ENCODE measurements at places on chromosomes 5 and 9. TPM values are rescaled to one million over a fixed set of nuclear protein-coding genes. Genes with fewer than 3 reads are reported as not detected.

C1QTNF2 gene
- total RNA-seq, result not detected

INSL6 gene
- not detected for total RNA-seq

SPATA31A3 gene
- total RNA-seq, result not detected

SVEP1 gene
- total RNA-seq, result 0.03 TPM

TMEM252 gene
- not detected for total RNA-seq

DNA sequence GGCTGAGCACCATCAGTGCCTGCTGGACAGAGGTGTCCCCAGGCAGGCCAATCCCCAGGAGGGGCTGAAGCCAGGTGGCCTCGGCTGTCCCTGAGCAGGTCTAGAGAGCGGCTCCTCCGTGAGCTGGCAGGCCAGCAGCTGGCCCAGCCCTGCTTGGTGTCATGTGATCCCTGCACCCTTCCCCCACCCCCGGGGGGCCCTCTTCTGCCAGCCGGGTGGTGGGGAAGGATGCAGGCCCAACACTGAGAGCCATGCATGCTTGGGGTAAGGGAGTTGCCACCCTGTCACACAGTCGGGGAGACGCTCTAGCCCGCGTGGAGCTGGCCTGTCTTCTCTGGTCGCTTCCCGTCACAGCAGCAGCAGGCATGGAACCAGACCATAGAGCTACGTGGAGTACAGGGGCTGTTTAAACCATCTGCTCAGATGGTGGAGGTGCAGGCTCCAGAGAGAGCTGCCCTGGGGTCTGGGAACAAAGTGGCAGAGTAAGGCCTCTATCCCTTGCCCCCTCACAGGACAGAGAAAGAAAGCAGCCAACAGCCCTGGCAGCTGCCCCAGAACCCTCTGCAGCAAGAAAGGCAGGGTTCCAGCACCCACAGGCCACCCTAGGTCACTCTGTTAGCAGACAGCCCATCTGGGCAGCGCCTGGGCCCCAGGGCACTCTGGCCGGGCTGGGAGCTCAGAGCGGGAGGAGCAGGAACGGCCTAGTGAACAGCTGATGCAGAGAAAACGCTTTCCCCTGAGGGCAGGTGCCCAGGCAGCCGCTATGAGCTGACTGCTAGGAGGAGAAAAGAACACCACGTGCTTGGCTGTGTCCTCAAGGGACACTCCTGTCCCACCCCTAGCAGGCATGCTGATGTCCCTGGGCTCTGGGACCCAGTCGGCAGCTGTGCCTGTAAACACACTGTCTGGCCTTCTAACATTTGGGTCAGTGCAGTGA, 6.8 kb downstream of the RALGDS start:
- 0 out of 2 replicates have a peak overlapping the region, but pooled peaks have one; percentile 8 for H3K4me3 ChIP-seq
- peak overlapping the region; percentile 88 for H3K27ac ChIP-seq
- peaks cover 9% of the 10 kb centered on the region for H3K36me3 ChIP-seq
- DNase-seq, result no peak
- peaks cover 59% of the 10 kb centered on the region for H3K4me1 ChIP-seq
- no peaks in the 10 kb centered on the region for H3K27me3 ChIP-seq

- no peak overlapping the region for H3K4me3 ChIP-seq
- no peak overlapping the region for H3K27ac ChIP-seq
Observed at GRCh38 chr5:81838307-81838906, 87.5 kb upstream of the SSBP2 start.

GRCh38 chr9:93620881-93621820, 44.8 kb downstream of the PHF2 start:
- DNase-seq, result no peak
- H3K27ac ChIP-seq, result no peak overlapping the region
- no peaks in the 10 kb centered on the region for H3K36me3 ChIP-seq
- H3K4me1 ChIP-seq, result no peaks in the 10 kb centered on the region
- H3K27me3 ChIP-seq, result no peaks in the 10 kb centered on the region
- H3K4me3 ChIP-seq, result no peak overlapping the region

DNA sequence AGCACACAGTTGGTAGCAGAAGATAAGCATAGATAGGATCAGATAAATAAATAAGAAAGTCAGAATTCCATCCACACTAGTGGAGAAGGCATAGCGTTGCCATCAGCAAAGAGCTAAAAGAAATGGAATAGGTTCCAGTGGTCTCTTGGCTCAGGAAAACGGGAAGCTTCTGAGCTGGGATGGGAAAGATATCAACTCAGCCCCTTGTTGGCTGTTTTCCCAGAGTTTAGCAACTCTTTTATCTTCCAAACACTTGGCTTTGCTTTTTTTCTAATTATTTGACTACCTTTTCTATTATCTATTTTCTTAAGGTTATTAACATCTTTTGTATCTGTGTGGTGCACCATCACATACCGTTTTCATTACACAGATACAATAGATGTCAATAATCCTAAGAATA, 445.7 kb upstream of the TRPC7 start:
- H3K4me1 ChIP-seq, result no peaks in the 10 kb centered on the region
- no peaks in the 10 kb centered on the region for H3K27me3 ChIP-seq
- no peaks in the 10 kb centered on the region for H3K36me3 ChIP-seq
- H3K27ac ChIP-seq, result no peak overlapping the region
- no peak overlapping the region for H3K4me3 ChIP-seq

DNA sequence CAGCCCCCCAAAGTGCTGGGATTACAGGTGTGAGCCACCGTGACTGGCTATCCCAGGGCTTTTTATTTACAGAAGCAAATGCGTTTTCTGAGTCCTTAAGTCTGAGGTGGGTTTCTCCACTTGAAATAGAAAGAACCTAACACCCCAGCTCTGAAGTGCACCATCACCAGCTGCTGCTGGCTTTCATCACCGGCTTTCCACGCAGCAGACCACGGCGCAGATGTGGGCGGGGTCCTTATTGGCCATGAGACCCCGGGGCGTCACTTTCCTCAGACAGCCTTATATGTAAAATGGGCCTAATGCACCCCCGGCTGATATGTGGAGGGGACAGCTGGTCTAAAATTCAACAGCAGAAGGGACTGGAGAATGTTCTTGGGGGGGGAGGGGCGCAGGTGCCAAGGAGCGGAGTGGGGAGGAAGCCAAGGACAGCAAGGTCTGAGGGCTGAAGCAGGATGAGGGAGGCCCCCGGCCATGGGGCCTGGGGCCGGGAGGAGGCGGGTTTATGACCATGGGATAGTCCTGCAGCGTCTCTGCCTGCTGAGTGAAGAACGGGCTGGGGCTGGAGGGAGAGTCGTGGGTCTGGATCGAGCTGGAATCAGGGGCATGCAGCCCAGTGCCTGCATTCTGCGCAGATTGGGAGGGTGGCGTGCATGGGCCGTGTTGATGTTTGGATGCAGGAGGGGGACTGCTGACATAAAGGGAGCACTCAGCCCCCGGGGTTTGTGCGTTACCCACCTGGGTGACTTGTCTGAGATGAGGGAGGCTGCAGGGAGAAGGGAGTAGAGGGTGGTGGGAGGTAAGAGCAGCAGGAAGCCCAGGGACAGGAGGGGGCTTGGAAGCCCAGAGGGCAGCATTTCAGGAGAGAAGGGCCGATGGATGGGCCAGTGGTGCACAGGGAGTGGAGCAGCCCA, 30.2 kb downstream of the RASGEF1C start:
- no peak for DNase-seq
- no peaks in the 10 kb centered on the region for H3K36me3 ChIP-seq
- no peaks in the 10 kb centered on the region for H3K4me1 ChIP-seq

GRCh38 chr9:80082213-80082612, 510.4 kb downstream of the TLE4 start:
- no peaks in the 10 kb centered on the region for H3K4me1 ChIP-seq
- no peaks in the 10 kb centered on the region for H3K27me3 ChIP-seq
- no peak overlapping the region for H3K27ac ChIP-seq
- H3K36me3 ChIP-seq, result no peaks in the 10 kb centered on the region
- H3K4me3 ChIP-seq, result no peak overlapping the region
- DNase-seq, result no peak

DNA sequence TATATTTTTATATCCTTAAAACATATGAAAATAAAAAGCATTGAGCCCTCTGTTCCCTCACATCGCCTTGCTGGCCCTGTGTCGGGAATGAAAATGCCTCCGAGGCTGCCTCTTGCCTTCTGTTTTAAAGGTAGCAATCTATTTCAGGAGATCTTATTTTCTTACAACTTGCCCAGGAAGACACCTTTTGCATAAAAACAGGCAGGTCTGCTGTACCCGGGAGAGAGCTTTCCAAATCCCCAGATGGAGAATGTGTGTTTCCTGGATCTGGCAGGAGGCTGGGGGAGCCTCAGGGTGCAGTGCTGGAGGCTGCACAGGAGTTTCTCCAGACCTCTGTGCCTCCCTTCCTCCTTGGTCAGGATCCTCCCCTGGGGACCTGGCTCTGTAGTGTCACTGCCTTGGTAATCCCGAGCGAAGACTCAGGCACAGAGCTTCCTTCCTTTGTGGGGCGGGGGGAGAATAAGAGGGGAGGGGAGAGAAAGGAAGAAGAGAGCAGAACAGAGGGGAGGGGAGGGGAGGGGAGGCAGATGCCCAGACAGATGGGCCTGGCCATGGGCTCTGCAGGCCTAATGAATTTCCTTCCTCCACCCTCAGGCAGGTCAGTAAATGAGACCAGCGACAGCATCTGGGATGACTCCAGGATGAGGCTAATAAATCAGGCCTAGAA, 104.0 kb upstream of the BOD1 start:
- no peak for DNase-seq
- no peak overlapping the region for H3K4me3 ChIP-seq
- no peak overlapping the region for H3K27ac ChIP-seq
- H3K4me1 ChIP-seq, result no peaks in the 10 kb centered on the region

- peak overlapping the region; percentile 79 for H3K4me3 ChIP-seq
- H3K27ac ChIP-seq, result peak overlapping the region; percentile 95
- no peaks in the 10 kb centered on the region for H3K27me3 ChIP-seq
- DNase-seq, result no peak
- 0 out of 2 replicates have a peak, but pooled peaks cover 3% of the 10 kb centered on the region for H3K4me1 ChIP-seq
Observed at GRCh38 chr5:75512383-75513074, 838 bp downstream of the POLK start.

DNA sequence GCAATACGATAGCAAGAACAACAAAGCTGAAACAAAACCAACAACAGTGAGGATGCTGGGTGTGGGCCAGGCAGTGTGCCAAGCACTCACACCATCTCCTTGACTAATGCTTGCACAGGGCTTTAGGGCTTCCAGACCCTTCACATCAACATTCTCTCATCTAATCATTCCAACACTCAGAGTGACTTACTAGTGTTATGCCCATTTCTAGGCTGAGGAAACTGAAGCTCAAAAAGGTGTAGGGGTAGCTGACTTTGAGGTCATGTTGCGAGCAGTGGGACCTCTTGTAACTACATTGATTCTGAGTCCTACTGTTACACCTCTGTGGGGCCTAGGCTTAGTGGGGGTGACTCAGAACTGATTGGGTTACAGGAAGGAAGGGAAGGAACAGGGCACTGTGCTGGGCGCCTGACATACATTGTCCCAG, 9.7 kb downstream of the ANGPTL2 start:
- H3K4me3 ChIP-seq, result no peak overlapping the region
- no peaks in the 10 kb centered on the region for H3K27me3 ChIP-seq
- H3K27ac ChIP-seq, result no peak overlapping the region
- H3K4me1 ChIP-seq, result peaks cover 8% of the 10 kb centered on the region

DNA sequence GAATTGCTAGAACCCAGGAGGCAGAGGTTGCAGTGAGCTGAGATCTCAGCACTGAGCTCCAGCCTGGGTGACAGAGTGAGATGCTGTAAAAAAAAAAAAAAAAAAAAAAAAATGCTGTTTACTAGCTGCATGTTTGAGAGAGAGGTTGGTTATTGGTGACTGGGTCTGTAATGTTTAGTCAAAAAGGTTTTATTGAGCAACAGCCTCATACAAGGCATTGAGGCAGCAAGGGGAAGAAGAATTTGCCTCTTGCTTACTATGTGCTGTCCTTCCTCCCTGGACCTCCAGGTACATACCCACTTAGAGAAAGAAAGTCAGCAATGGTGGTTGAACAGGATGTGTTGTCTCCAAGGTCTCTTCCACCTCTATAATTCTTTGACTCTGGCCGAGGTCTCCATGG, 140.7 kb upstream of the SPRY4 start:
- H3K36me3 ChIP-seq, result no peaks in the 10 kb centered on the region
- H3K4me3 ChIP-seq, result no peak overlapping the region
- H3K4me1 ChIP-seq, result no peaks in the 10 kb centered on the region
- H3K27ac ChIP-seq, result no peak overlapping the region
